Activated CD8-positive, alpha-beta T cell treated with anti-CD3 and anti-CD28 coated beads, Interleukin-2, amount 10 ng/mL, durations not matched to agents 7 days and 5 days (primary cell): ENCODE measurements at places on chromosomes 12 and 14.

- DNase-seq = no peak
These were observed 15.1 kb downstream of the PPM1H start for GRCh38 chr12:62919838-62920237.

DNA sequence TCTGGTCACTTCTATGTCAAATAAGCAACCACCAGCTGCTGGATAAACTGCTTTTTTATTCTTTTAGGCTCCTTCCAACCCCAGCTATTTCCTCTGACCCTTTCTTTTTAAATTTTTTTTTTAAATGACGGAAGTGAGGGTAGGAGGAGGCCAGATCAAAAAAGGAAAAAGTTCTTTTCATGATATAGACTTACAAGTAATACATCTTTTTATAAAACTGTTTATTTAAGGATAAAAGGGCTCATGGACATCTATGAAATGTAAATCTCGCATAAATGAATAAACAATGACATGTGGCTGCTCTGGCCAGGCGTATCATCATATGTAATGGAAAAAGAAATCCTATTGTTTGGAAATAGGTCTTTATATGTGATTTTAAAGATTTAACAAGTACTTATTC, 169.0 kb upstream of the ATP2B1 start:
- DNase-seq = no peak

DNA sequence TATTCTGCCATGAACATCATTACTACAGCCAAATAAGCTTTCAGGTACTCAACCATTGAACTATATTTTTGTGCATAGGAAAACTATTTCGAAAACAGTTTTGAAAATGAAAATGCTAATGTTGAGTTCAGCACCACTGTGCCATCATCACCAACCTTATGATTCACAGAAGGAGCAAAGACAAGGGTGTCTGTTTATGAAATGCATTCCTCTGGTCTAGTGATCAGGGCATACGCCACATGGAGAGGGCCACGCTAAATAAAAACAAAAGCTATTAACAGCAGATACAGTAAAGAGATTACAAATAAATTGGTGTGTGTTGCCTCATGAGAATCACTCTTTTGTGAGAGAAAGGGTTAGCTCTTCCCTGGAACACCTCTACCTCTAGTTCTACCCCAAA, 43.2 kb upstream of the BMAL2 start:
- DNase-seq = no peak

DNA sequence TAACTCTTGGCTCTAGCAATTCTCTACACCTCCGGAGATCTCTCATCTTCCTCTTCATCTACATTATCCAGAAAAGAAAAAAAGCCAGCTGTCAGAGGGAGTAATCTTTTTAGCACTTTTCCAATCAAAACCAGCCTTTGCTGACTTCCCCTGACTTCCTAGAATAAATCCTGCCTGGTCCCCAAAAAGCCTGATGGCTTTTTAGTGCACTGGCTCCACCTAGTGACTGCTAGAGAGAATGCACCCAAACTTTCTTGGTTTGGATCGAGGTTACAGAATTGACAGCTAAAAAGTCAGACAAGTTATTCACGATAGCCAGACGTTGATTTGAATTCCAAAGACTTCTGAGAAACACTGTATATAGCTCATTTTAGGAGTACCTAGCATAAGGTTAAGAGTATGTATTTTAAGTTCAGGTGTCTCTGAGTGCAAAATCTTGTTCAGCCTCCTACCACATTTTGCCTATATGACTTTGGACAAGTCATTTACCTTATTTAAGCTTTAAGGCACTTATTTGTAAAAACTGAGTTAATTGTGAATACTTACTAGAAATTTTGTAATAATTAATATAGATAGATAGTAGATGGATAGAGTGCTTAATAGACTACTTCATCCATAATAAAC, 185.7 kb upstream of the GRIN2B start:
- DNase-seq = peak; percentile 50

GRCh38 chr14:35158951-35159653, 36.8 kb downstream of the PRORP start:
- DNase-seq = no peak

DNA sequence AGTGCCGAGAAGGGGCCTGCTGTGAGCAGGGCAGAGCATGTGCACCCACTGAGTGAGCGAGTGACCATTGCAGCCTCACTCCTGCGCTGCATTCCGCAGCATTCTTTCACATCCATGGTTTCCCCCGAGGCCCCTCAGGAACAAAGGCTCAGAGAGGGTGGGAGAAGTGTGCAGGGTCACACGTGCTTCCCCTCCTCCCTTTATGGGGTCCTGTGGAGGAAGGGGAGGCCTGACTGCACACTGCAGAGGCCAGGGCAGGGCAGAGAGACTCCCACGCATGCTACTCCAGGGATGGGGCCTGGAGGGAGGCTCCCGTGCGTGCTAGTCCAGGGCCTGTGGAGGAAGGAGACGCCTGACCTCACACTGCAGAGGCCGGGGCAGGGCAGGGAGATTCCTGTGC, 63.2 kb downstream of the DIO3 start:
- no peak for DNase-seq

DNA sequence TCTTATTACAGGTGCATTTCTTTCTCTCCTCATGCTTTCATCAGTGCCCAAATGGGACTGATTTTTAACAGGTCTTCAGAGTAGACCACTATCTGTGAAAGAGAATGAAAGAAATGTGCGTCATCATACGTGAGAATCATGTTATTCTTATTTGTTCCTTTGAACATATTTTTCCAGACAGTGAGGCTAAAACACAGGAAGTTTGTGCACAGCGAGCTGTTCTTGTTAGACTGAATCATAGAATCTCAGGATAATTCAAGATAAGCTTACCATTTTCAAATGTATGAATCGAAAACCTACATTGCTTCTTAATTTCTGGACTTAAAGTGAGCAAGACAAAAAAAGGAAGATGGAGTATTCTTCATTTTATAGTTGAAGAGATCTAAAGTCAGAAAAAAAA, 383.1 kb downstream of the EGLN3 start:
- DNase-seq = no peak

DNA sequence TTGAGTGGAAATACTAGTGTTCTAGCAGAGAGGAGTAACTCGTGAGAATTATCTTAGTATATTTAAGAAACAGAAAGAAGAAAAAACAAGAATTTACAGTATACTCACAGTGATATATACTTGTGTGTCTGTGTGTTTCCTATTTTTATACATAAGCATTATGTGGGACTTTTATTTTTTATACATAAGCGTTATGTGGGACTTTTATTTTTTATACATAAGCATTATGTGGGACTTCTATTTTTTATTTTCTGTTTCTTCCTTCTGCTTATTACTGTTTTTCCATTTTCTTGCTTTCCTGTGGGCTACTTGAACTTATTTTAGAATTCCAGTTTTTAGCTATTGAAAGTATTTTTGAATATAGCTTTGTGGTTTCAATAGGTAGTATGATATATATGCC, 6.9 kb upstream of the ZNF140 start:
- DNase-seq = no peak
